Renal cortical epithelial cell (primary cell): ENCODE measurements at places on chromosomes 2 and 18. TPM values are rescaled to one million over a fixed set of nuclear protein-coding genes. Genes with fewer than 3 reads are reported as not detected.

- DNase-seq: no peak
These were observed 109.2 kb downstream of the NOL4 start for GRCh38 chr18:34115409-34116081.

DNA sequence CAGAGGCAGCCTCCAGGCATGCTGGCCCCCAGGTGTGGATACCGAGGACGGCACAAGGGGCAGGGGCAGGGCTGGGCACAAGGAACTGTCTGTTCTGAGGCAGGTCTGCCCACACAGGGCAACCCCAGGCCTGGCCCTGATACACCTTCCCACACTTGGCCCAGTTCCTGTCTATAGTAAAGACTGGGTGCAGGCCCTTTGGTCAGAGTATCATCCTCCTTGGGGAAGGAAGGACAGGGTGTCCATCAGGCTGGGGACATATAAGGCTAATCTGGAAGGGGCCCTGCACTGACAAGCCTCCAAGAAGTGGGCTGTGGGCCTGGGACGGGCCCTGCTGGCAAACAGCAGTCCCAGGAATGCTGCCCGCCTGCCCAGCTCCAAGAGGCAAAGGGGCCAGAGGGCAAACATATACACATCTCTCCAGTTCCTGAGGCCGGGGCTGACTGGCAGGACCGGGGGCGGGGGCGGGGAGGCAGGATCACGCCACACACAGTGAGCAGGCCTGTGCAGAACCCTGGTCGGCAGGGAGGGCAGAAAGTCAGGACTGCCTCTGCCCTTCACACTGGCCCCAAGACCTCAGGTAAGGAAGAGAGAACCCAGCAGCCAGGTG lies 18.9 kb downstream of the SDC1 start:
- DNase-seq: no peak

Gene PFN4
- 0.40 TPM in 1 of 2 replicates, not detected in the other for total RNA-seq

DNA sequence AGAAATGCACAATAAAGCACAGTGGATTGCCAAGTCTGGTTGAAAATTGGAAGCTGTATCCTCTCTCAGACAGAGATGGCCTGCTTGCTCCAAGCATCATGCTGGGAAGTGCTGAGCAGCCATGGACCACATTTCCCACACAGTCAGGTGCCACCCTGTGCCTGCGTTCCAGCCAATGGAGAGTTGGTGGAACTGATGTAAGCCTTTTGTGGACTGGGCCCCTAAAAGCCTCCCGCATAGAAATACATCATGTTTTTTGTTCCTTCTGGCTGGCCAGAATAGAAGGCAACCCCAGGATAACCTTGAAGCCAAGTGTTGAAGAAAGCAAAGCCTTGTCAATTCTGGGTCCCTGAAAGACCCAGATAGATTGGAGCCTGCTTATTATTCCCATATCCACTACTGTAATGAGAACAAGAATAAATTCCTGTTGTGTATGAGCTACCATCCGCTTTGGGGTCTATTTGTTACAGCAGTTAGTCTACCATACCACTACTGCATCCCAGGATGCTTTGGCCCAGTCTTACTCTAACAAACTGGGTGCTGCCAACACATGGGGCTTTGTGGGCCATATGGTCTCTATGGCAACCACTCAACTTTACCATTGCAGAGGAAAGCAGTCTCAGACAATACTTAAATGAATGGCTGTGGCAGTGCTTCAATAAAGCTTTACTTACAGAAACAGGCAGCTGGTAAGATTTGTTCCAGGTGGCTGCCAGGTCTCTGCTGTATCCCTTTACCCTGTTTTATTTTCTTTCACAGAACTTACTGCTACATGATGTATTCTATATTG lies 65.4 kb downstream of the POLE4 start:
- no peak for DNase-seq
